Small intestine (tissue), 16 donors: ENCODE measurements at places on chromosomes 3 and 15. TPM values are rescaled to one million over a fixed set of nuclear protein-coding genes. Genes with fewer than 3 reads are reported as not detected.
A peak's percentile ranks its signal among the peaks of the same experiment; 100 is the strongest.

The RTP4 gene
- 11.2 TPM for polyA plus RNA-seq

The CCR8 gene
- polyA plus RNA-seq, result 0.09 TPM

- no peak overlapping the region for H3K4me3 ChIP-seq
- peak overlapping the region; percentile 70 for H3K27ac ChIP-seq
- H3K36me3 ChIP-seq, result no peaks in the 10 kb centered on the region
- H3K4me1 ChIP-seq, result no peaks in the 10 kb centered on the region
- no peak for DNase-seq
These were observed 32.9 kb downstream of the PIK3CA start for GRCh38 chr3:179181021-179181472.

DNA sequence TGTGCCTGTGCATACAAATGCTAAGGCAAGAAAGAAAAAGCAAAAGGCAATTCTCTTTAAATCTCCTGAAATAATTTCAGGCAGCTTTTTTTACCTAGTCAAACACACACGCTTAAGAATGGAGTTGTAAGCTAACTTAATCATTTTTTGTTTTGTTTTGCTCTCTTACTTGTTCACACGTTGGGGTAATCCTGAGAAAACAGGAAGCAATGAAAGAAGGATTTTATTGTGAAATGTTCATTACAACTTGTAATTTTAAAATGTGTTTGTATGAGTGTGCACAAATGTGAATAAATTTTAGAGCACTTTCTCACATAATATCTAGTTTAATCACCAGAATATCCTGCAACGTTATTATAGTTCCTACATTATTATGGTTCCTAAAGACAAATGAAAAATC lies 263.8 kb downstream of the LPP start:
- DNase-seq, result no peak
- peaks cover 7% of the 10 kb centered on the region for H3K4me1 ChIP-seq
- no peaks in the 10 kb centered on the region for H3K27me3 ChIP-seq
- no peaks in the 10 kb centered on the region for H3K36me3 ChIP-seq

The MEIS2 gene
- polyA plus RNA-seq, result 5.4 TPM
